Stimulated activated CD8-positive, alpha-beta memory T cell treated with anti-CD3 and anti-CD28 coated beads, Interleukin-4, amount 100 ng/mL, for 48 hours (primary cell): ENCODE measurements at places on chromosomes 2 and 18.

DNA sequence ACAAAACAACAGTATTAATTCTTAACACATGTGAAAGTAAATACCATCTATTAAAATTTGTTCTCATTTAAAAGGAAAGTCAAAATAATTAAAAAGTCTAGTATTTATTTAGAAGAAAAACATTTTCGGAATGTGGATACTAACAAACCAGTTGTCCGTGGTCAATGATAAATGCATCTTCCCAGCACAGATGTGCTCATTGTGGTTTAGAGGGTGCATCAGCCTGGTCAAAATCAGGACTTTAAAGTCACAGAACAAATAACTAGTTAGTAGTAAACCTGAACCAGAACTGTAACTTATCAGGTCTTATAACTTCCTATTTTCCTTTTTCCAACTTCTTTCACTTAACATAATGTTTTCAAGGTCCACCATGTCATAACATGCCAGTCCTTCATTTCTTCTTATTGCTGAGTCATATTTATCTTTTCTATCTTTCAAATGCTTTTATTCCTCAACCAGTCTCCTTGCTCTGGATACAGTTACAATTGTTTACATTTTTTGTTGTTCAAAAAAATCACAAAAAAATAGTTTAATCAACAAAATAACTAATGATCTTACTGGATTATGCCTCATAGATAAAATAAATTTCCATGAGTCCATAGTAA, 55.8 kb downstream of the ID2 start:
- no peak for DNase-seq

GRCh38 chr2:224038830-224039079, 331 bp downstream of the SERPINE2 start:
- peak; percentile 29 for DNase-seq

GRCh38 chr18:65735155-65735554, 15.7 kb upstream of the CDH7 start:
- no peak for DNase-seq

DNA sequence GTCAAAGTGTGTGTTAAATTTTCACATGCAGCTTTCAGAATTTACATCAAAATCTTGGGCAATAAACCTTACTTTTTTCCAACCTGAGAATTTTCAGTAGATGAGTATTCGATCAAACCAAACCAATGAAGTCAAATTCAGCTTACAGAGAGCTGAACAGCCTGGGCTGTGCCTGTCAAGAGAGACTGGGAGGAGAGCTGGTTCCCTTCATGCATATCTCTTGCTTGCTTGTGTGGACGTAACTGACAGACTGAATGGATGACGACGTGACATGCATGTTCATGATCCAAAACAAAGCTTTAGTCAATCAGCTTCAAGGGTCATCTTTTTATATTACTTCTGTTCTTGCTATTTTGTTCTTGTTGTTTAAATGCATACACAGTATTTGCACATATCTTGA, 145.2 kb downstream of the GALNT3 start:
- DNase-seq: no peak

- no peak for DNase-seq
These were observed 460.8 kb upstream of the HS6ST1 start for GRCh38 chr2:128779301-128780095.

DNA sequence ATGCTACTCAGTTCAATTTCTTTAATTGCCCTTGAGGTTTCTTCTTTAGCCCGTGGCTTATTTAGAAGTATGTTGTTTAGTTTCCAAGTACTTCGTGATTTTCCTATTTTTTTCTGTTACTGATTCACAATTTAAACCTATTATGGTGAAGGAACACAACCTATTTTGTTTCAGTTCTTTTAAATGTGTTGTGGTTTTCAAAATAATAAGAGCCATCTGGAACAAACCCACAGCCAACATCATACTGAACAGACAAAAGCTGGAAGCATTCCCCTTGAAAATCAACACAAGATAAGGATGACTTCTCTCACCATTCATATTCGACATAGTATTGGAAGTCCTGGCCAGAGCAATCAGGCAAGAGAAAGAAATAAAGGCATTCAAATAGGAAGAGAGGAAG, 155.2 kb downstream of the GALNT1 start:
- no peak for DNase-seq

DNA sequence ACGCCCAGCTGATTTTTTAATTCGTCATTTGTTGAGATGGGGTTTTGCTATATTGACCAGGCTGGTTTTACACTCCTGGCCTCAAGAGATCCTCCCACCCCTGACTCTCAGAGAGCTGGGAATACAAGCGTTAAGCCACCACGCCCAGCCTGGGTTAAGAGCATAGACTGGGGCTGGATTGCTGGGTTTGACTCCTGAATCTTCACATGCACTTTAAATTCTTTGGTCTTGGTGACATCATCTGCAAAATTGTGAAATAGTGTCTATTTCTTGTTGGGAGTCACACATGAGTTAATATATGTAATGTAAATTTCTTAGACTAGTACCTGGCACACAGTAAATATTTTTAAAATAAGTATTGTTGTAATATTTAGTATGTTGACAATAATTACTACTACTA, 257.4 kb downstream of the DOK6 start:
- DNase-seq: no peak

DNA sequence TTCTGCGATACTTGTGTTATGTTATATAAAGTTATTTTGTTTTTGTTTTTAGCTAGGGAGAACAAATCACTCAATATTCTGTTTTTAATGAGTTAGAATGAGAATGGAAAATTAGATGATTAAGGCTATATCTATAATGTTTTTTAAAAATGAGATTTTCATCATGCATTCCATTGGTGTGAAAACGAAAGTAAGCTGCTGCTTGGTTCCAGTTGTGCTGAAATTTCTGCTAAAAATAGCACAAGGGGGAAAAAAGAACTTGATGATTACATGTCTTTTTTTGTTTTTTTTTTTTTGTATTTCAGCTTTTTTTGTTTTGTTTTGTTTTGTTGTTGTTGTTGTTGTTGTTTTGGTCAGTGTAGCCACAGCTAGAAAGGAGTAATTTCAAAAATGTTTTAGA, 242.6 kb upstream of the KCNJ3 start:
- no peak for DNase-seq

DNA sequence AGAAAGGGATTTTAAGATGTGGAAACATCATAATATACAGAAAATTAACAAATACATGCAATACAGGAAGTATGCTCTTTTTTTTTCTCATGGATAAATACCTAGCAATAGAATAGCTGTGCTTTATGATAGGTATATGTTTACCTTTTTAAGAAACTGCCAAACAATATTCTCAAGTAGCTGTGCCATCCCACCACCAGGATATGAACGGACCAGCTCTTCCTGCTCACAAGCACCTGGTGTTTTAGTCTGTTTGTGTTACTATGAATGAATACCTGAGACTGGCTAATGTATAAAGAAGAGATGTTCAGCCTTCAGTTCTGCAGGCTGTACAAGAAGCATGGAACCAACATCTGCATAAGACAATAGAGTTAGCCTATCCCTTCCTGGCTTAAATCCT, 19.9 kb upstream of the UGT1A8 start:
- DNase-seq: no peak

GRCh38 chr2:99261242-99261641, 5.8 kb upstream of the LYG2 start:
- no peak for DNase-seq
